ENCODE measurements at places on chromosomes 5 and 9.

- DNase-seq, result no peak
Observed at GRCh38 chr9:114170771-114171461, 15.6 kb downstream of the COL27A1 start.

GRCh38 chr5:53552561-53552960 lies 7.9 kb upstream of the NDUFS4 start:
- DNase-seq, result no peak

GRCh38 chr9:89493181-89493580 lies 4.7 kb downstream of the SEMA4D start:
- DNase-seq, result no peak

DNA sequence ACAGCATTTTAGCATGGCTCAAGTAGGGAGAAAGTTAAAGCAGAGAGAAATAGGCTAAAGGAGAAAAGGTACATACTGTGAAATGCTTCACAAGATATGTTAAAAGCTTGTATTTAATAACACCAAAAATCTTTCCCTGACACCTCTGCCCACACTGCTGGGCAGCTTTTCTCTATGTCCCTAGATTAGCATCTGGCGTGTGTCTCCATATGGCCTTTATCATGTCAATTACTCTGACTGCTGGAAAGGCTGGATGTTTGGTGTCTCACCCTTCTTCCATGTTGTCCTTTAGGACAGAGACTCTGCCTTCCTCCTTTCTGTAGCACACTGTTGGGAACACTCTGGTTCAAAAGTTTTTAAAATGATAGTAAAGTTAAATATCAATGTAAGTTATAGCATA lies 122.5 kb downstream of the OXCT1 start:
- DNase-seq, result no peak

GRCh38 chr9:84179531-84179930 lies 161.0 kb downstream of the SLC28A3 start:
- no peak for DNase-seq

DNA sequence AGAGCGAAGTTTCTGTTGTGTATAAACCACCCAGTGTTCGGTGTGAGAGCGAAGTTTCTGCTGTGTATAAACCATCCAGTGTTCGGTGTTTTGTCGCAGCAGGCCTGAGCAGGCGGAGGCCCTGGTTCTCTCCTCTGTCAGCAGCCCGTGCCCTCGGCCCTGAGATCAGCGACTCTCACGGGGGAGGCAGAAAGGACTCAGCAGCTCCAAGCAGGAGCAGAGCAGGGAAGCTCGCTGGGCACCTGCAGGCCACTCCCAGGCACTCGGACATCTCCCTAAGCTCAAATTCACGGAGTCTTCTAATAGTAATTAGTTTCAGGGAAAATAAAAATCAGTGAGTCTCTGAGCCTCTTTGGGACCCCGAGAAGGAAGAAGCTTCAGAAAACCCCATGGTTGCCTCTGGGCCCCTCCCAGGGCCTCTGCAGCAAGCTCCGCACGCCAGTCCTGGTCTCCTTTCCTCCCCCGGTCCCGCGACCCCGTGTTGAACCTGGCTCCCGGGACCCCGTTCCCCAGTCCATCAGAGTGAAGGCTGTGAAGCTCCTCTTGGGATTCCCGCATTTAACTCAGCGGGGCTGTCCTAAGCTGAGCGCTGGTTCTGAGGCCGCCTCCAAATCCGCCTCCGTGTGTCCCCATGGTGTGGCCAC lies 81.9 kb upstream of the ADAMTS2 start:
- DNase-seq, result no peak

DNA sequence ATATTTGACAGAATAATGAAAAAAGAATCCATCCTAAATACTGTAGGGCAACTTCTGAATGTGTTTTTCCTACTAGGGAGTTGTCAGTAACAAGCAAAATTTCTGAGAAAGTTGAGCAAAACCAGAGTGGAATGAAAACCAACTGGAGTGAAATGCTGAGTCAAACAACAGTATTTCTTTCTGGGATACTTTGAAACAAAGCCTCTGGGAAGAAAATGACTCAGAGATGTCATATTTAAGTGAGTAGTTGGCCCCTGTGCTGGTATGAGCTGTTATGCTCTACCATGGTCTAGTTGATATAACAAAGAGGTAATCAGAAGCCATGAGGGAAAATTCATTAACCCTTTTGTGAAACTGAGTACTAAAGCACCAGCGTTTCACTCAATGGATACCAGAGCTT lies 372.1 kb upstream of the C9orf72 start:
- DNase-seq, result no peak

DNA sequence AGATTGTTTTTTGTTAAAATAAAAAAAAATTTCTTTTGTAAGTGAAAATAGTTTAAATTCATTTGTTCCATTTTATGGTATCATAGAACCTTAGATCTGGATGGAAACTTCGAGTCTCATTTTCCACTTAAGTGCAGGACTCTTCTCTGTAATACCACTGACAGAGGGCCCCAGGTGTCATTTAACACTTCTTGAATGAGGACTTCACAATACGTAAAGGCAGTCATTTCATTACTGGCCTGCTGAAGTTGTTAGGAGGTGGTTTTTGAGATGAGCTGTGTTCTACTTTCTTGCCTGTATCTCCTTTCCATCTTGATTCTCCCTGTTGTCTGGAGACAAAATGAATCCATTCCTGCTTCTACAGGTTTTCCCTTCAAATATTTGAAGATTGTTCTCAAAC lies 455.3 kb downstream of the DMRT2 start:
- no peak for DNase-seq

GRCh38 chr5:131532031-131532640 lies 102.9 kb downstream of the RAPGEF6 start:
- DNase-seq, result no peak

DNA sequence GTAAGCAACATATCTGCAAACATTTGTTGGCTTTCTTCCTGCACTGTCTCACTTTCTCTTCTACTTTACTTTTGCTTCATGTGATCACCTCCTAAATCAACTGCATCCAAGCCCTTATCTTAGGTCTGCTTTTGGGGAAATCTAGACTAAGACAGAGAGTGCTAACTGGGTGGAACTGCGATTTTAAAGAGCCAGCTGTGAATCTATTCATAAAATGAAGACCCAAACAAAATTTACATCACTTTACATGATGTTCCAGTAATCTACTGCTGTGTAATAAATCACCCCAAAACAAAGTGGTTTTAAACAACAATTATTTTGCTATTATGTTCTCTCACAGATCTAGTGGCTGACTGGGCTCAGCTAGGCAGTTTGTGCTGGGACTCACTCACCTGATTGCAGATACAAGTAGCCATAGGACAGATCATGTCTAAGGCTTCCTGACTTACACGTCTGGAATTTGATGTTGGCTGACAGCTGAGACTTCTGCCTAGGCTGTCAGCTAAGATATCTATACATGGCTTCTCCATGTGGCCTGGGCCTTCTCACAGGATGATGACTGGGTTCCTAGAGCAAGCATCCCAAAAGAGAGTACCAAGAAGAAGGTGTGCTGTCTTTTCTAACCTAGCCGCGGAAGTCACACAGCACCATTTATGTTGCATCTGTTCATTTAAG lies 145.1 kb upstream of the TBCA start:
- no peak for DNase-seq

- no peak for DNase-seq
Observed at GRCh38 chr9:132239999-132240840, 78.4 kb downstream of the NTNG2 start.

GRCh38 chr9:27065288-27065687 lies 43.7 kb upstream of the TEK start:
- no peak for DNase-seq

- no peak for DNase-seq
Observed at GRCh38 chr5:167346461-167346860, 945.0 kb upstream of the WWC1 start.

- DNase-seq, result no peak
Observed at GRCh38 chr5:135313946-135314345, 85.1 kb downstream of the MACROH2A1 start.

- no peak for DNase-seq
Observed at GRCh38 chr9:37992924-37993349, 76.1 kb downstream of the SHB start.

GRCh38 chr9:113381909-113382411 lies 5.2 kb upstream of the HDHD3 start:
- DNase-seq, result no peak

DNA sequence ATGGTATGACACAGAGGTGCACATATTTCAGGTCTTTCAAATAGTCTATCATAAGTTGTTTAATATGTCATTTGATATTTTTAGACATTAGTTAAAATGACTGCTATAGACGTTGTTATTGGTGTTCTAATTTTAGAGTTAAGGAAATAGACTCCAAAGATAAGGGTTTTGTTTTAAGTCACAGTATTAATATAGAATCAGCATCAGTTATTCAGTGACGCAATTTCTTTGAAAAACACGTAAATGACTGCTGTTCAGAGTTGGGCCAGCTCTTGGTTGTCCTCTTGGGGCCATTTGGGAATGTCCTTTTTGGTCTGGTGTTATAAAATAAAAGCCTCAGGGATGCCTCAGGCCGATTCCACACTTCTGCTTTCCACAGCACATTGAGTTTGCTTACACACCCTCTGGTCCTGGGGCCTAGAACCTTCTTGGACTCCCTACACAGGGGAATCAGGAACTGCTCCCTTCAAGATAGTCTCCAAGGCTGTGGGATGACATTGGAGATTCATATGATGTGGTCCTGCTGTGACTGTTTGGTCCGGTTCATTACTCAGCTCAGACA lies 14.3 kb downstream of the OTULIN start:
- no peak for DNase-seq

GRCh38 chr5:80411589-80412219 lies 3.8 kb downstream of the ZFYVE16 start:
- DNase-seq, result no peak

DNA sequence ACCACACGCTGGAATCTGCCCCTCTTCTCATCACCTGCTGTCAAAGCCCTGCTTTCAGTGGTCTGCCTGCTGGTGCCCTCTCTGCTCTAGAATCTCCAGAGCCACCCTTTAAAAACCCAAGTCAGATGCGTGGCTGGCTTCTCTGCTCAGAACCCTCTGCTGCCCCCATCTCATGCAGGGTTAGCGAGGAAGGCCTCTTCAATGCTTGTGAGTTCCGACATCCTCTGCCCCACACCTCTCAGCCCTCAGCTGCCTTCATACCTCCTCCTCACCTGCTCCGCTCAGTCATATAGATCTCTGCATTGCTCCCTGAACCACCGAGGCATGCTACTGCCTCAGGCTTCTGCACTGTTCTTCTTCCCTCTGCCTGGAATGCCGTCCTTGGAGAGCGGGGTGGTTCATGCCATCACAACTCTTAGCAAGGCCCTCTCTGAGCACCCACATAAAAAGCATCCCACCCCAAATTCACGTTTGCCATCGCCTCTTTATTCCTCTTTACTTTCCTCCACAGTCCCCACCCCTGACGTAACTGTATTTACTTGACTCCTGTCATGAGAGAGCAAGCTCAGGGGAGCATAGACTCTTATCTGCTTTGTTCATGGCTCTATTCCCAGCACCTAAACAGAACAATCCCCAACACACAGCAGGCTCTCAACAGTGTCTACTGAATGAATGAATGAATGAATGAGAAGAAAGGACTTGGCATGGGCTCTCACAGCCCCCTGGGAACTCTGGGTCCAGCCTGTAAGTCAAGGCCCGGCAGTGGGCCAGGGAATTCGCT lies 10.4 kb downstream of the SHB start:
- no peak for DNase-seq

DNA sequence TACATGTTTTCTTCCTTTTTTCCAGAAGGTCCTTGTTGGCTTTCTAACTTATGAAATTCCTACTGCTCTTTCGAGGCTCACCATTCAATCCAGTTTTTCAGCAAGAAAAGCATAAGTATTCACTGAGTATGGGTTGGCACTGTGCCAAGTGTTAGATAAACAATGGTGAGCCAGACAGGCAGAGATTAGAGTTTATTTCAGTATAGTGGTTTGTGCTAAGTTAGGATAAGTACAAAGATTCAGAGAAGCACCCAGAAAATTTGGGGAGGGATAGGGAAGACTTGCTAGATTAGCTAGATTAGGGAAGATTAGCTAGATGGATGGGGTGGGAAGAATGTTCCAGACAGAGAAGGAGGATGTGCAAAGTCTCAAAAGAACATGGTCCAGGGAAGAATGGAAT lies 122.9 kb downstream of the OXCT1 start:
- DNase-seq, result no peak

GRCh38 chr9:7178729-7179128 lies 421.0 kb downstream of the KDM4C start:
- DNase-seq, result no peak

DNA sequence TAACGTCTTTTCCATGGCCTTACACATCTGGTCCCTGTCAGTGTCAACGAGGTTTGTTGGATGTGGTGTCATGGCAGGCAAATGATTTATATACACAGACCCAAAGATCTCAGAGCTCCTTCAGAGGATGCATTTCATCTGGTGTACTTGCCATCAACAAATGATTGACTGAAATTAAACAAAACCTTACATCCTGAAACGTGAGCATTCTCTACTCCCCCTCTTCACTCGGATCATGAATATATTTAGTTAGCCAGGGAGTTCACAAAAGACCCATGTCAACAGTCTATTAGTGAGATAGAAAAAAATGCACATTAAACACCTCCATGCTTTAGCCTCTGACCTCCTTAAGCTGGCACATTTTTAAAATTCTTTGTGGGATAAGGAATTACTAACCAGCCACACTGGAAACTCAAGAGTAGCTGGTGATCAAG lies 215.6 kb downstream of the EFNA5 start:
- DNase-seq, result no peak

GRCh38 chr9:90219548-90220118 lies 423.0 kb downstream of the DIRAS2 start:
- DNase-seq, result peak; percentile 23

DNA sequence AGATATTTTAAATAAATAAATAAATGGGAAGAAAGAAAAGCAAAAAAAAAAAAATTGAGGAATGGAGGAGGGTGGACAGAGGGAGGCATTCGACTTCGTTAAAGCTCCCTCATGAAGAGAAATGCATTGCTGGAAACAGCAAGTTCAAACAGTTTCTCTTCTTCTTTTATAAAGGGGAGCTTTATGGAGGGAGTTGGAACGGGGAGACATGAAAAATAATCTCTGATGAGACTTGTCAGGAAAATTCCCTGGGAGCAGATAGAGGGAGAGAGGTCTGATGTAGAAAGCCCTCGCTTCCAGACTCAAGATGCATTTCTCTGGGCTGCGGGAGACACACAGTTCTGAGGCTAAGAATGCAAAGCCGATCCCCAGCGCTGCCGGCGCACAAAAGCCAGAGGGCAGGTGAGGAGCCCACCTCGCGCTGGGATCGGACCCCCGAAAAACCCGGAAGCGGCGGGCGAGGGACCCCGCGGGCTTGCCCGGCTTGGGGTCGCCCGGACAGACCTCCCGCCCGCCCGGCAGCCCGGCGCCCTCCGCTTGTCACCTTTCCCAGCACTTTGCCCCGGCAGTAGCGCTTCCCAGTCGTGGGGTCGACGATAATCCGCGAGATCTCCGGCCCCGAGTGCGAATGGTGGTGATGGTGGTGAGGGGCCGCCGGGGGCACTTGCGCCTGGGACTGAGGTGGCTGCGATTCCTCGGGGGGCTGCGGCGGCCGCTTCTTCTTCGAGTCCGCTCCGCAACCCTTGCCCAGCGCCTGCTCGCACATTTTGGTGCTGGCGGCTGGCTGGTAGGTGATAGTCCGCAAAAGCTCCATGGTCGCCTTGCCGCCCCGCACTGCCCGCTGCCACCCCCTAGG lies 512 bp downstream of the PLK2 start:
- no peak for DNase-seq
